Left lung (tissue), 14 donors: ENCODE measurements at places on chromosomes 3 and 15.

- no peak overlapping the region for H3K4me3 ChIP-seq
- no peak overlapping the region for H3K27ac ChIP-seq
- no peak for DNase-seq
- H3K36me3 ChIP-seq = no peaks in the 10 kb centered on the region
- no peaks in the 10 kb centered on the region for H3K27me3 ChIP-seq
These were observed 232.6 kb upstream of the CHRM5 start for GRCh38 chr15:33735637-33736247.

DNA sequence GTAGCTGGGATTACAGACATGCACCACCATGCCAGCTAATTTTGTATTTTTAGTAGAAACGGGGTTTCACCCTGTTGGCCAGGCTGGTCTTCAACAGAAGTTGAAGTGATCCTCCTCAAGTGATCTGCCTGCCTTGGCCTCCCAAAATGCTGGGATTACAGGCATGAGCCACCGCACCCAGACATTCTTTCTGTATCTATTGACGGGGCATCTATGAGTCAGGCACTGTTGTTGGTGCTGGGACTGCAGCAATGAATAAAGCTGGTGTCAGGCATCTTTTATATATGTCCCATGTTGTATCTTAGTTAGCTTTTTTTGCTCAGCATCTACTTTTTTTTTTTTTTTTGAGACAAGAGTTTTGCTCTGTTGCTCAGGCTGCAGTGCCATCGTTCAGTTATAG lies 47.6 kb upstream of the ULK4 start:
- peaks cover 12% of the 10 kb centered on the region for H3K4me1 ChIP-seq
- H3K27me3 ChIP-seq = no peaks in the 10 kb centered on the region
- DNase-seq = no peak
- no peaks in the 10 kb centered on the region for H3K36me3 ChIP-seq

DNA sequence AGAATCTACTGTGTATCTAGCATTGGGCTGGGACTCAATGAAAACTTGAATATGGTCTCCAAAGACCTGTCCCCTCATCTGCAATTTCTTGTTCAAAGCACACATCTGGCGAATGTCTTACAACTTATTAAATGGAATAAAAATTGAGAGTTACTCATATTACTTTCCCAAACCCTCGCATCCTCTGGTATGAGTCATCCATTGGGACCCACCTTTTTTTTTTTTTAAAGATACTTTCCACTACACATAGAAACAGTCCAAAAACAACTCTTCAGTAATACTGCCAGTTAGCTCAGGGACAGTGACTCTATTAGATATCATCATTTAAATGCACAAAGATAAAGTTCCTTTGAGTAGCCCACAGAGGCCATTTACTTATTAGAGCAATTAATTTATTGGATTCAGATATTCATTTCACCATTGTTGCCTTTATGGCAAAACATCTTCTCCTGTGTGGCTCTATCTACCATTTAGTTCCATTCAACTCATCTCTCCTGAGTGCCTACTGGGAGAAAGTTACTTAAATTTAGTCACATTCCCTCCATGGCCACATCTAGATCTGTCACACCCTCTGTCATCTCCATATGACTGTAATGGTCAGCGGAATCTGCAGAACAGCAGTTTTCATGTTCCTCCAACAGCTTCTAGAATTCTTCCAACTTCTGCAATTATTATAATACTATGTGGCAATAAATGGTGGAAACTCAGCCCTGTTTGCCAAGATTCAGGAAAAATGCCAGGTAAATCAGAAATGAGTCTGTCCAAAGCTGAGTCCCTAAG lies 77.9 kb upstream of the ARHGEF3 start:
- no peaks in the 10 kb centered on the region for H3K27me3 ChIP-seq
- no peak for DNase-seq
- H3K27ac ChIP-seq = no peak overlapping the region
- no peaks in the 10 kb centered on the region for H3K4me1 ChIP-seq
- H3K36me3 ChIP-seq = no peaks in the 10 kb centered on the region

- no peak for DNase-seq
- H3K27me3 ChIP-seq = no peaks in the 10 kb centered on the region
- H3K27ac ChIP-seq = no peak overlapping the region
These were observed 49.8 kb upstream of the SYN2 start for GRCh38 chr3:11954312-11954934.

- H3K4me1 ChIP-seq = no peaks in the 10 kb centered on the region
- no peak overlapping the region for H3K27ac ChIP-seq
- H3K36me3 ChIP-seq = no peaks in the 10 kb centered on the region
- no peak for DNase-seq
- H3K27me3 ChIP-seq = no peaks in the 10 kb centered on the region
These were observed 595.8 kb downstream of the NLGN1 start for GRCh38 chr3:173993299-173993698.

DNA sequence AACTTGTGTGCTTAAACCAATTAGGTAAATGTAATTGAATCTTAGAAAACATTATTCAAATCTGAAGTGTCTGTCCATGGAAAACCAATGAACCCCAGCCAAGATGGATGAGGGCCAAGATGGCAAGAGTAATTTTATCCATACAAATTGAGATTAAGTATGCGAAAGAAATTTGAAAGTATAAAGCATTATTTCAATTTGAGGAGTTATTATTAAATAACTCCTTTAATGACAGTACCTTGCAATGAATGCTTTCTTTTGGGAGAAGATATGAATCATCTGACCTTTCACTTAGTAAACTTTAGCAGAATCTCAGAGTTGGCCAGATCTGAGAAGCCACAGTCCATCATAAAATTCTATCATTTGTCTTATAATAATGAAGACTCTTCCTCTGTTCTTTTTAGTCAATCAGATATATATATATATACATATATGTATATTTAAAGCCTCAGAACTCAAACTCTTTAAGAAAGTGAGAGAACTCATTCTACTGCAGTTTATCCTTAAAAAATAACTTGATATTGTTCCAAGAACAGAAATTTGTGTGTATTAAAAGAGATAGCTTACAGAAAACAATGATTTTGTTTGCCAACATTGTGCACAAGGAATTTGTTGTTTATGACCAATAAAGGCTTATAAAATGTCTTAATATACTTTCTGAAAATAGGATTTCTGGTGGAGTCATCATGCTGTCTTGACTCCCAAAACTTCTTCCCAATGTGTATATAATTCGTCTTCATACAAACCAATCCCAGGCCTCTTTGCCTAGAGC lies 434.8 kb upstream of the THBS1 start:
- H3K27me3 ChIP-seq = no peaks in the 10 kb centered on the region
- no peaks in the 10 kb centered on the region for H3K36me3 ChIP-seq
- H3K4me3 ChIP-seq = no peak overlapping the region
- no peak for DNase-seq
- no peaks in the 10 kb centered on the region for H3K4me1 ChIP-seq

DNA sequence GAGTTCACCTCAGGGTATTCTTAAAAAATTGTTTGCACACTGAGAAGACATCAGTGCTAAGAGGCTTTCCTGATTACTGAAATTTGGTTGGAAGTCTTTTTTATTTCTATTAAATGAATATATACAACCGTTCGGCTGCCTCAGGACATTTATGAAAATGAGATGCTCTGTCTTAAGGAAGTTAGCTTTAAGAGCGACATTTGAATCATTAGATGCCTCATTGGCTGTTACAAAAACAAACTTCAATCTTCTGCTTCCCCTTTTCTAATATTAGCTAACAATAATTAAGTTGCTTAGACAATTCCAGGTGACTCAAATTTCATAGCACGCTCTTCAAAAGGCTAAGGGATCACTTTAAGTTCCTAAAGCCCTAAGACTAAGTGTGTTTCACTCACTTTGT lies 673.7 kb downstream of the FHIT start:
- H3K36me3 ChIP-seq = no peaks in the 10 kb centered on the region
- no peak for DNase-seq
- no peak overlapping the region for H3K4me3 ChIP-seq

- no peak overlapping the region for H3K27ac ChIP-seq
- DNase-seq = no peak
- no peaks in the 10 kb centered on the region for H3K36me3 ChIP-seq
- peaks cover 10% of the 10 kb centered on the region for H3K4me1 ChIP-seq
These were observed 267.0 kb downstream of the PTPRG start for GRCh38 chr3:61828184-61828874.

- H3K4me1 ChIP-seq = no peaks in the 10 kb centered on the region
- H3K4me3 ChIP-seq = no peak overlapping the region
- H3K27me3 ChIP-seq = no peaks in the 10 kb centered on the region
- DNase-seq = no peak
- no peaks in the 10 kb centered on the region for H3K36me3 ChIP-seq
- H3K27ac ChIP-seq = no peak overlapping the region
These were observed 116.1 kb upstream of the CMC1 start for GRCh38 chr3:28125342-28125741.

- no peak overlapping the region for H3K27ac ChIP-seq
- H3K36me3 ChIP-seq = peaks cover 6% of the 10 kb centered on the region
- no peaks in the 10 kb centered on the region for H3K4me1 ChIP-seq
- no peaks in the 10 kb centered on the region for H3K27me3 ChIP-seq
These were observed 23.6 kb upstream of the CYFIP1 start for GRCh38 chr15:23003736-23004135.

DNA sequence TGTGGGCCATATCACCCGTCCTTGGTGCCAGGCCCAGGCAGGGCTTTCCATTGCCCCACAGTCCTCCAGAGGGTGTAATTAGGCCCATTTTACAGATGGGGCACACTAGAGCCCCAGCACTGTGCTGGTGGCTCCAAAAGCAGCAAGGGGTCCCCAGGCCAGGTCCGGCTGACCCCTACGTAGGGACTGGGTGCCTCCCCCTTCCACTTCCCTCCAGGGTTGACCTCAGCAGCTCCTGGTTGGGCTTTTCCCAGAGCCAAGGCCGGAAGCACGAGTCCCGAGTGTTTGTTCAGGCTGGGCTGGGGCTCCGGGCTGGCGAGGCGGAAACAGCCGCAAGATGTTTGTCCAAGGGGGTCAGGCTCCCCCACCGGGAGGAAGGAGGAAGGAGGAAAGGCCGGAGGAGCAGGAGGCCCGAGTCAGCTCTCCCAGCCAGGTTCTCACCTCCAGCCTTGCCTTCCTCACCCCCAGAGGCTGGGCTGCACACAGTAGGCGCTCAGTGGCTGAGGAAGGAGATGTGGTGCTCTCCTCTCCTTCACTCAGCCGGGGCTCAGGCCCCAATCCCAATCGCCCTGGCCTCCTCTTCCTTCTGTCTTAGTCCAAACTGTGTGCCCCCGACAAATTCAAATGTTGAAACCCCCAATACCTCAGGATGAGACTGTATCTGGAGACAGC lies 17.1 kb upstream of the PLXND1 start:
- H3K27me3 ChIP-seq = no peaks in the 10 kb centered on the region
- peak; percentile 73 for DNase-seq
- H3K4me1 ChIP-seq = peaks cover 55% of the 10 kb centered on the region
- peak overlapping the region; percentile 98 for H3K27ac ChIP-seq
- H3K4me3 ChIP-seq = no peak overlapping the region

GRCh38 chr15:57705746-57706404 lies 639 bp upstream of the POLR2M start:
- no peaks in the 10 kb centered on the region for H3K27me3 ChIP-seq
- H3K4me3 ChIP-seq = peak overlapping the region; percentile 74
- DNase-seq = peak; percentile 10
- H3K36me3 ChIP-seq = no peaks in the 10 kb centered on the region
- peaks cover 8% of the 10 kb centered on the region for H3K4me1 ChIP-seq

DNA sequence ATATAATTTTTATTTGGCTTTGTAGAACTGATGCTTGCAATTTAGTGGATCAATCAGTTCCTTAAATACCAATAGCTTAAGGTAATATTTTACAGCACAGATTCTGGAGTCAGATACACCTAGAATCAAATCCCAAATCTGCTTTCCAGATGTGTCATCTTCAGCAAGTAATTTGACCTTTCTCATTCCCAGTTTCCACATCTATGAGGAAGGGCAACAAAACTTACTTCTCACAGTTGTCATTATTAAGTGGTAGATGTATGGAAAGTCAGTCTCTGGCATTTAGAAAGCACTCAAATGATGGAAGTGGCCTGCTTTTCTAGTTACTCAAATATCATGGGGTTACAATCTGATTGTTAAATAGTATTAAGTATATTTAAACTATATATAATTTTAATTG lies 767.0 kb downstream of the CADM2 start:
- no peaks in the 10 kb centered on the region for H3K27me3 ChIP-seq
- no peak overlapping the region for H3K27ac ChIP-seq
- DNase-seq = no peak
- H3K36me3 ChIP-seq = no peaks in the 10 kb centered on the region
- no peaks in the 10 kb centered on the region for H3K4me1 ChIP-seq

- H3K27ac ChIP-seq = no peak overlapping the region
- H3K36me3 ChIP-seq = no peaks in the 10 kb centered on the region
- H3K4me3 ChIP-seq = no peak overlapping the region
- no peaks in the 10 kb centered on the region for H3K27me3 ChIP-seq
These were observed 91.1 kb downstream of the TRIM42 start for GRCh38 chr3:140768941-140769340.

GRCh38 chr3:144128108-144128892 lies 156.7 kb downstream of the DIPK2A start:
- DNase-seq = no peak
- H3K4me1 ChIP-seq = no peaks in the 10 kb centered on the region
- no peaks in the 10 kb centered on the region for H3K27me3 ChIP-seq
- H3K36me3 ChIP-seq = no peaks in the 10 kb centered on the region

DNA sequence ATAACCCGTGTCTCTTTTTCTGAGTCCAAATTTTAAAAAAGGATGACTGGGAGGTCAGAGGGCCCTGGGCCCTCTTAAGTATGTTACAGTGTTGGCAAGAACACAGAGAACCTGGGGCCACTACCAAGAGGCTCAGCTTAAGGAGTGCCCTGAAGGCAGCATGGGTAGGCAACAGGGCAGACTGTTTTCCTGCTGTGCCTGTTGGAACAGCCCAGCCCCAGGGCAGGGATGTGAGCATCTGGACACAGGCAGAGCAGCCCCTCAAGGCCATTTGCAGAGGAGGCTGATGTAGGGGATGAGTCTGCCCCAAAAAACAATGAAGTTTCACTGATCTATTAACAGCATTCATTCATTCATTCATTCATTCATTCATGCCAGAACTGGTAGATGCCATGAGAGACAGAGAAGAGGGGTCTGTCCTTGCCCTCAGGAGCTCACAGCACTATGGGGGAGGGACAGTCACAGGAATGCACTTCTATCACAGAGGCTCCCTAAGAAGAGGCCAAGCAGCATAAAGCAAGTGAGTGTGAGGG lies 2.2 kb upstream of the LTF start:
- no peak overlapping the region for H3K4me3 ChIP-seq
- H3K4me1 ChIP-seq = peaks cover 54% of the 10 kb centered on the region
- peaks cover 12% of the 10 kb centered on the region for H3K27me3 ChIP-seq
- DNase-seq = no peak
- no peak overlapping the region for H3K27ac ChIP-seq
